Glutamatergic neuron (in vitro differentiated cells): ENCODE measurements at places on chromosomes 2 and 18.

DNA sequence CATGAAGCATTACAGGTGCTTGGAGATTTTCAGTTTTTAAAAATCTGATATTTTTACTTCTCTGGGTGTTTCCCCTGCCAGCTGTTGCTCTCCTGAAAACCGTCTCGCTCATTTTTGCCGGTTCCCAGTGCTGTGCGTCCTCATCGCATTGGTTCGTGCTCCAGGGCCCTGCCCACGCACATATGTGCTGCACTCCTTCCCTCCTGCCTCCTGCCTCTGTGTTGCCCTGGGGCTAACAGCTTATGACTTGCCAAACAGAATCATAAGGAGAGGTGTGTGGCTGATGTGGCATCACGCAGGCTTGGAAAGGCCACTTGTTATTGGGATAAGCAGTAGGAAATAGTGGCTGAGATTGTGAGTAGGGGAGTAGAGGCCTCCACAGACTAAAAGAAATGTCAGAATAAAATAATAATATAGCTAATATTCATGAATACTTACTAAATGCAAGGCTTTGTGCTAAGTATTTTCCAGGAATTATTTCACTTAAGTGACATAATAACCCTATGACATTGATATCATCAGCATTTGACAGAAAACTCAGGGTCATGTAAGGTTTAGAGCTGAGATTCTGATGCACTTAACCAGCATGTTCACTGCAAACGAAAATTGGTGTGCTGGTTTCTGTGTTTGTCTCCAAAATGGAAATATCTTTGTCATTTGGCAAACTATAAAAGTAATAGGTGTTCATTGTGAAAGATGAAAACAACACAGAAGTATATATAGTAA lies 53.5 kb downstream of the SLC4A1AP start:
- DNase-seq: peak; percentile 56

DNA sequence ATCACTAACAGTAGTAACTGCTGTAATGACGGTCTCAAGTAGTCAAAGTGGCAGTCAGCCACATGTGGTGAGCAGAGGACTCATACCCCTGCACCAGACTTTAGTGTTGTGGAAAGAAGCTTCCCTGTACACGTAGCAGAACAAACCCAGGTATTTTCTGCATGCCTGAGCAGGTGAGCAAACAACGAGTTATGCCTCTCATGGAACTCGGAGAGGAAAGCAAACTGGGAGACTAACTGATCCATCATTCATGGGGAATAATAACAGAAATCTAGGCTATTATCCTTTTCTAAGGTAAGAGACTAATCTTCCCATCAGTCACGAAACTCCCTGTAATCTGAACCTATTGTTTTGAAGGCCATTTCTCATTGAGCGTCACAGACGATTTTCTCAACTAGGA lies 1495.2 kb upstream of the NXPH2 start:
- no peak for DNase-seq

- DNase-seq: peak; percentile 89
These were observed 2.8 kb downstream of the ONECUT2 start for GRCh38 chr18:57437766-57438671.

GRCh38 chr2:133486771-133487191 lies 81.5 kb downstream of the NCKAP5 start:
- no peak for DNase-seq

DNA sequence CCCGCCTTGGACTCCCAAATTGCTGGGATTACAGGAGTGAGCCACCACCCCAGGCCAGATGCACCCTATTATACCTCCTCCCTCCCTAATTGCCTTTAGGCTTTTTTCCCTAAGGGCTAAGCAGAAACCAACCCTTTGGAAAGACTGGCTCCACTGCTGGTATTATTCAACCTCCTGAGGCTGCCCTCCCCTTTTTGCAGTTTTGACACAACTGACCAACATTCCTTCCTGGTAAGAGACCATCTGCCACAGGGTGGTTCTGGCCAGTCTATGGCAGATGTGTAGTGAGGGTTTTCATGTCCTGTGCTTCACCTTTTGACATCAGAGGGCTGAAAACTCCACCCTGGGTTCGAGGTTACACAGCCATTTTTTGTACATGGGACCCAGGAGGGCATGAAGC lies 1785.3 kb upstream of the CELF4 start:
- peak; percentile 32 for DNase-seq

GRCh38 chr18:31329787-31330438 lies 12.0 kb downstream of the DSG1 start:
- DNase-seq: no peak

DNA sequence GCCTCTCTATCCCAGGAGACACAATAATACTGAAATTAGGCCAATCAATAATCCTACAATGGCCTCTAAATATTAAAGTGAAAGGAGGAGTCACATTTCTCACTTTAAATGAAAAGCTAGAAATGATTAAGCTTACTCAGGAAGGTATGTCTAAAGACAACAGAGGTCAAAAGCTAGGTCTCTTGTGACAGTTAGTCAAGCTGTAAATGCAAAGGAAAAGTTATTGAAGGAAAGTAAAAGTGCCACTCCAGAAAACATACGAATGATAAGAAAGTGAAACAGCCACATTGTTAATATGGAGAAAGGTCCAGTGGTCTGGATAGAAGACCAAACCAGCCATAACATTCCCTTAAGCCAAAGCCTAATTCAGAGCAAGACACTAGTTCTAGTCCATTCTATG lies 9.5 kb downstream of the SESTD1 start:
- no peak for DNase-seq

DNA sequence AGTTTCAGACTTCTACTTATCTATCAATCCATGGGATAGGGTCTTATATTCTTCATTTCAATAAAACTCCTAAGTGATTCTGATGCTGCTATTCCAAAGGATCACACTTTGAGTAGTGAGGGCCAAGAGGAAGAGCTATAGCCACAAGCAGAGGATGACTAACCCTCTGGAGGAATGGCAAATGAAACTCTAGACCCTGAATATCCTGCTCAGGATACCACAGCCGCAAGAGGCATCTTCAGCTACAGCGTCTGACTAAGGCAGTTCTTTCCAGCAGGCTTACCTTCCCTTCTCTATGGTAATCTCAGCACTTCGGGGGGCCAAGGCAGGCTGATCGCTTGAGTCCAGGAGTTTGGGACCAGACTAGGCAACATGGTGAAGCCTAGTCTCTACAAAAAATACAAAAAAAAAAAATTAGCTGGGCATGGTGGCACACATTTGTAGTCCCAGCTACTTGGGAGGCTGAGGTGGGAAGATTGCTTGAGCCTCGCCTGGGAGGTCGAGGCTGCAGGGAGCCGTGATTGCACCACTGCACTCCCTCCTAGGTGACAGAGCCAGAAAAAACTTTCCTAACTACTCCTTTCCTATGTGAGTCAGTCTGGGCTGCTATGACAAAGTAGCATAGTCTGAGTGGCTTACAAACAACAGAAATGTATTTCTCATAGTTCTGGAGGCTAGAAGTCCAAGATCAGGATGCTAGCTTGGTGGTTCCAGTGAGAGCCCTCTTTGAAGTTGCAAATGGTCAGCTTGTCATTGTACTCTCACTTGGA lies 371.9 kb downstream of the IRS1 start:
- no peak for DNase-seq

DNA sequence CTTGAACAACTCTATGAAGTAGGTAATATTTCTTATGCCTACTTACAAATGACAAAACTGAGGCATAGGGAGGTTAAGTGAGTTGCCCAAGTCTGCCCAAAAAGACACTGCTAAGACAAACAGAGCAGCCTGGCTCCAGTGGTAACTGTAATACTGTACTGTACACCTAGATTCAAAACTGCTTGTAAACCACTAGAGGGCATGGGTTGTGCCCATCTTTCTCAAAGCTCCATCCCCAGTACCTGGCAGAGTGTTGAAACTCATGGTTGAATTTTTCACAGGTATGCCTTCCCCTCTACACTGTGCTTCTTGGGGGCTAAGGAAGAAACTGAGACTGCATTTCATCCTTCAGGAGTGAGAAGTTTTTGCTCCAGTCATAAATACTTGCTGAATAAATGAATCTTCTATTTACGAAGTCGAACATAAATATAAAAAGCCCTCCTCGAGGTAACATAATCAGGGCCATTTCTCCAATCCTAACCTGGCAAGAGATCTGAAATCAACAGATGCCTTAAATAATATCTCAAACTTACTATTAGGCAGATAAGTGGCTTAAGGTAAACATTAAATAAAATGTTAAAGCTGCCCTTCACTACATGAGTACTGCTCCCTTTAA lies 2.0 kb downstream of the PPP4R1 start:
- no peak for DNase-seq

DNA sequence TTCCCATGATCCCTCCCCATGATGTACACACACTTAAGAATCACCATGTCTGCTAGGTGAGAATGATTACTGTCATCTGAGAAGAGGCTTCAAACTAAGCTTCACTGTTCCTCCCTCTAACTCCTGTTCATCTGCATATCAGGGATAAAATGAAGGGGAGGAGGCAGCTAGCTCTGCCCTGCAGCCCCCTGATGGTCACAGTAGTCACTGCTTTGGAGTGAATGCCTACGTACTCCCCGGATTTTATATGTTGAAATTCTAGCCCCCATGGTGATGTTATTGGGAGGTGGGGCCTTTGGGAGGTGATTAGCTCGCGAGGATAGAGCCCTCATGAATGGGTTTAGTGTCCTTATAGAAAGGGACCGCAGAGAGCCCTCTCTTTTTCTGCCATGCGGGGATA lies 156.4 kb downstream of the NCKAP5 start:
- DNase-seq: no peak

GRCh38 chr2:234988491-234988890 lies 36.7 kb downstream of the SH3BP4 start:
- no peak for DNase-seq

DNA sequence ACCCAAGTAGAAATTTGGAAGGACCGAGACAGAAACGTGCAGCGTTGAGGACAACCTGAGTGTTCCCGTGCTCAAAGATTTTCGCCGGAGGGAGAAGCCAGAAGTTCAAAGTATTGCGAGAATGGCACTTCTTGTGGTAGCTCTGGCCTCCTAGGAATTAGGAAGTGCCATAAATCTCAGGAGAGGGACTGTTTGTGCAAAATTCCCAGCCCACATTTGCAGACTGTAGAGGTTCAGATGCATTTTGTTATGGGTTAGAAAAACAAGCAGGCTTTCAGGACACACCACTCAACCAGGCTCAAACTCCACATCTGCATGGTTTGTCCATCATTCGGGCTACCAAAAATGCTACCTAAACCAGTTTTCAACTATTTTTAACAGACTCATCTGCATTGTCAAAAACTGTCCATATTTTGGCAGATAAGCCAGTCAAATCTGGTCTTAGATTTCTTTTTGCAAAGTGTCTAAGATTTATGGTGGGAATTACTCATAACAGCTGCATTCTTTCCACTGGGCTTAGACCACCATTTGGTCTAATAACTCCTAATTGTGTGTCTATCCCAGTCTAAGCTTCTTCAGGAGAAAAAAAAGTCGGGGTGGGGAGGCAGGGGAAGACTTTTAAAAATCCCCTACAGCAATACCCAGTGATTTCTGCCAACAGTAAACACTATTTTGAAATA lies 422.9 kb downstream of the ARHGAP15 start:
- no peak for DNase-seq

GRCh38 chr2:220562375-220563140 lies 935.1 kb downstream of the SLC4A3 start:
- no peak for DNase-seq

- DNase-seq: no peak
These were observed 2.2 kb downstream of the ABI2 start for GRCh38 chr2:203330434-203330833.

- DNase-seq: no peak
These were observed 75.3 kb downstream of the STPG4 start for GRCh38 chr2:47079515-47080412.

GRCh38 chr2:13682540-13683272 lies 949.8 kb upstream of the LRATD1 start:
- no peak for DNase-seq

- DNase-seq: no peak
These were observed 3.3 kb downstream of the TNP1 start for GRCh38 chr2:216856406-216857065.

DNA sequence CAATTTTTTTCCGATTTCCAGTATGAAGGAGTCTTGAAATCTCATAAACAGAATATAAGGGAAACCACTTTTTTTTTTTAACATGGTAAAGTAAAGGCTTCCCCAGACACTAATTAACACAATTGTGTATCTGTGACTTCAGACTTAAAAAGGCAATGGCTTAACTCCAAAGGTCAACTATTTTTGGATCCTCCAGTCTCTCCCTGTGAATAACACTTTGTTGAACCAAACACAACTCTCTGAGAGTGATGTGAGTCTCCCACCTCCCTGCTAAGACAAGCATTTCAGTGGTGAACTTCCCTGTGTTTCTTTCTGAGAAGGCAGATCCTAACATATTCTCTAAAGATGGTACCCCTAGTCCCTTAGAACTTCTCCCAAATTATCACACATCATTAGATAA lies 219.6 kb upstream of the RBBP8 start:
- no peak for DNase-seq

GRCh38 chr2:216516730-216517350 lies 18.2 kb downstream of the RPL37A start:
- no peak for DNase-seq

- DNase-seq: no peak
These were observed 2.8 kb downstream of the CLK1 start for GRCh38 chr2:200861617-200862155.

GRCh38 chr2:15425712-15426111 lies 135.4 kb downstream of the NBAS start:
- no peak for DNase-seq

GRCh38 chr2:170869036-170869435 lies 52.3 kb downstream of the GAD1 start:
- no peak for DNase-seq

GRCh38 chr18:59954755-59955156 lies 55.0 kb downstream of the PMAIP1 start:
- no peak for DNase-seq

DNA sequence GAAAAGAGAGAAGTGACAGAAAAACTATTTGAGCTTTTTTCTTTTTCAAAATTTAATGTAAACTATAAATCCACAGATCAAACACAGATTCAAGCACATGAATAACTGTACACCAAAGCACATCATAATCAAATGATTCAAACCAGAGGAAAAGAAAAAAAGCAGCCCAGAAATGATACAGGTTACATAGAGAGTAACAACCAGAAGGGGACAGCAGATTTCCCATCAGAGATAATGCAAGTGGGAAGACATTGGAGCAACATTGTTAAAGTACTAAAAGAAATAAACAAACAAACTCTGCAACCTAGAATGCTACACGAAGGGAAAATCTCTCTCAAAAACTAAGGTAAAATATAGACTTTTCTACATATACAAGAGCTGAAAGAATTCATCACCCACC lies 34.5 kb downstream of the CMPK2 start:
- no peak for DNase-seq

- DNase-seq: no peak
These were observed 85.0 kb downstream of the USP40 start for GRCh38 chr2:233481368-233482142.

- no peak for DNase-seq
These were observed 48.9 kb downstream of the CDC42EP3 start for GRCh38 chr2:37622450-37623100.
